GM04503 (cell line): ENCODE measurements at places on chromosomes 4 and X.

- DNase-seq = no peak
Measured at GRCh38 chr4:107951551-107951950, 20.2 kb downstream of the CYP2U1 start.

DNA sequence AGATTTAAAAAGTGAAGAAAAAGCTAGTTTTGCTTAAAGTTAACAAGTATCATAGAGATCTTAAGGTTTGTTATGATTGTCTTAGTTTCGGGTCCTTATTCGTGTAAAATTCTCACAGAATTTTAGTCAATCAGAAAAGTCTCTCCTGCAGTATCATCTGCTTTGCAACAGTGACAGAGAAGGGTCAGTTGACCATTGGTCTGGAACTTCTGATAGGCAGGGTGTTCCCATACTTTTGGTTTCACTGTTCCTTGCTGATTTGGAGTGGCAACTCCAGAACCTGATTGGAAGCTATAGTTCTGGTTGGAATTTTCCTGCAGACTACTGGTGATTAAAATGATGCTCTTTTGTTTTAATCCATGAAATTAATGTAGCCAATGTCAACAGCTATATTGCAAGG, 1.8 kb downstream of the IL15 start:
- no peak for DNase-seq

DNA sequence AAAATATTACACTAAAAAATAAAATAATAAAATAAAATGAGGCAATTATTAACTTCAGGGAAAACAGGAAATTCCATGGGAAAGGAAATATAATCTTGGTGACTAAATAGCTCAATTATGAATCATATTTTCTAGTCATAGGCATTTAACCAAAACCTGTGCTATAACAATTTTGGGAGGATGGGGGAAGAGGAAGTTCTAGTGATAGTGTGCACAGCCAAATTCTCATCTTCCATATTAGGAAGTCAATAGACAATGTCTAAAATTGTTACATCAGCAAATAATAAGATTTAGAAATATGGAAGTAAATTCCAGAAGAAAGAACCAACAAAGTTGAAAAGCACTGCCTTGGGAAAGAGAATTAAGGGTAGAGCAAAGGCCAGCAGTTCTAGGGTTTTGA, 2.8 kb downstream of the AWAT2 start:
- DNase-seq = no peak

- peak; percentile 9 for DNase-seq
Measured at GRCh38 chr4:87657525-87657924, 7.4 kb downstream of the DMP1 start.

DNA sequence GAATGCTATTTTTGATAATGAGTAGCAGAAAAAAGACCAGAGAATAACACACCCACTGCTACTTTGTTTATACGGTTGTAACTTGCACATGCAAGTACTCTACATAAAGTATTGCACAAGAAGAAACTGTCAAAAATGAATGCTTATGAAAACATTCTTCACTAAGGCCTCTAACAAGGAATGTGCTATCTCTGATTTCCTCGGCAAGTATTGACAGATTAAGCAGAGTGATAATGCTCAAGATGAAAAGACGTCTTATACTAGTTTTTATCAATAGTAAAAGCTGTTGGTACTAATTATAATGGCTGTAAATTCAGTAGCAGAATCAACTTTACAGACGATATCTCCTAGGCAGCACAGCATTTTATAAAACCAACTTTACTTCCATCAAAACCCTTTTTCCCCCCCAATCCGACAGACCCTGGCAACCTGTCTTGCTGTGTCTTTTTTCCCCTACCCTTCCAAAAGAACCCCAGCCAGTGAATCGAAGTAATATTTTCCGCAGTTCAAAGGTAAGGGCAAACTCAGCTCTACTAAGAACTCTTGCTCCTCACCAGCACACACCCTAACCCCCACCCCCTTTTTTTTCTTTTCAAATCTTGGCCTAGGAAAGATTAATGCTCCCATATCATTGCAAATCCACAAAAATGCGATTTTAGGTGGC, 1.5 kb downstream of the FRYL start:
- DNase-seq = no peak

- no peak for DNase-seq
Measured at GRCh38 chrX:131646106-131646505, 102.2 kb downstream of the OR13H1 start.

- no peak for DNase-seq
Measured at GRCh38 chrX:52277666-52278065, 91.2 kb upstream of the XAGE2 start.

GRCh38 chr4:13920901-13921300, 293.4 kb upstream of the BOD1L1 start:
- DNase-seq = peak; percentile 100

GRCh38 chrX:10496345-10496965, 123.9 kb downstream of the MID1 start:
- peak; percentile 80 for DNase-seq

DNA sequence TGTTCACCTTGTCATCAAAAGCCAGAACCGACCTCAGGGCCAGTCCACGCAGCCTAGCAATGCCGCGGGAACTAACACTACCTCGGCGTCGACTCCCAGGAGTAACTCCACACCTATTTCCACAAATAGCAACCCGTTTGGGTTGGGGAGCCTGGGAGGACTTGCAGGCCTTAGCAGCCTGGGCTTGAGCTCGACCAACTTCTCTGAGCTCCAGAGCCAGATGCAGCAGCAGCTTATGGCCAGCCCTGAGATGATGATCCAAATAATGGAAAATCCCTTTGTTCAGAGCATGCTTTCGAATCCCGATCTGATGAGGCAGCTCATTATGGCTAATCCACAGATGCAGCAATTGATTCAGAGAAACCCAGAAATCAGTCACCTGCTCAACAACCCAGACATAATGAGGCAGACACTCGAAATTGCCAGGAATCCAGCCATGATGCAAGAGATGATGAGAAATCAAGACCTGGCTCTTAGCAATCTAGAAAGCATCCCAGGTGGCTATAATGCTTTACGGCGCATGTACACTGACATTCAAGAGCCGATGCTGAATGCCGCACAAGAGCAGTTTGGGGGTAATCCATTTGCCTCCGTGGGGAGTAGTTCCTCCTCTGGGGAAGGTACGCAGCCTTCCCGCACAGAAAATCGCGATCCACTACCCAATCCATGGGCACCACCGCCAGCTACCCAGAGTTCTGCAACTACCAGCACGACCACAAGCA, 898 bp downstream of the UBQLN2 start:
- DNase-seq = no peak
